SW 1271 (cell line): ENCODE measurements at places on chromosomes 7 and 10.

- DNase-seq = no peak
These were observed 250.9 kb downstream of the PHF14 start for GRCh38 chr7:11224535-11224934.

- DNase-seq = no peak
These were observed 243.6 kb downstream of the KCNMA1 start for GRCh38 chr10:77393821-77394501.

- DNase-seq = no peak
These were observed 24.8 kb upstream of the FIS1 start for GRCh38 chr7:101269664-101270063.

DNA sequence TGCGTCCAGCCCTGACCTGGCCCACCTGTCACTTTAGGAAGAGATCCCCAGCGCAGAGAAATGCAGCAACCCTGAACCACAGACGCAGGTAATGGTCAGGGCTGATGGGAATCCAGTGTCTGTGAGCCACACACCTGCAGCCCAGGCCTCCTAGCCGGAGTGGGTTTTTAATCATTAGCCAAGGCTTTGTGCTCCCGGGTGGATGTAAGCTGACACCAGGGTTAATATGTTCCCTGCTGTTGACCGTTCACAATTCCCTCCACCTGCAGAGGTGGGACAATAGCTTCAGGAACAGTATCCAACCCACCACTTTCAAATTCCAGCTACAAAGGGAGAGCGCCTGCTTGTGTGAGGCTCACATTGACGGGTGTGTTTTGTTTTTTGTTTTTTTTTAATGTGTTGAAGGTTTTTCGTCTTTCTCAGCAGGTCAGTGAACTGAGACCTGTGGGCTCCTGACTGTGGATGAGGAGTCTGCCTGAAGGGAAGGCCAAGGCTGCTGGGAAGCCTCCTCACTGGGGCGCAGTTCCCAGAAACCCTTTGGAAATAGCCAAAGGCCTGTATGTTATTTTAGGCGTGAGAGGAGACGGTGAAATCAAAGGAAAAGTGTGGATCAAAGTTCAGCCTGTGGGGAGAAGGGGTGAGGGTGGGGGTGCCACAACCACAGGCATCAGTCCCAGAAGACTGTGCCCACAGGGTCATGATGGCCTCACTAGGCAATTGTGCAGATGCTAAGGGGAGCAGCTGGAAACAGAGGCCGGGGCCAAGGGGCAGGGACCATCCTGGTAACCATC is 111.1 kb downstream of the TNS3 start:
- DNase-seq = no peak

DNA sequence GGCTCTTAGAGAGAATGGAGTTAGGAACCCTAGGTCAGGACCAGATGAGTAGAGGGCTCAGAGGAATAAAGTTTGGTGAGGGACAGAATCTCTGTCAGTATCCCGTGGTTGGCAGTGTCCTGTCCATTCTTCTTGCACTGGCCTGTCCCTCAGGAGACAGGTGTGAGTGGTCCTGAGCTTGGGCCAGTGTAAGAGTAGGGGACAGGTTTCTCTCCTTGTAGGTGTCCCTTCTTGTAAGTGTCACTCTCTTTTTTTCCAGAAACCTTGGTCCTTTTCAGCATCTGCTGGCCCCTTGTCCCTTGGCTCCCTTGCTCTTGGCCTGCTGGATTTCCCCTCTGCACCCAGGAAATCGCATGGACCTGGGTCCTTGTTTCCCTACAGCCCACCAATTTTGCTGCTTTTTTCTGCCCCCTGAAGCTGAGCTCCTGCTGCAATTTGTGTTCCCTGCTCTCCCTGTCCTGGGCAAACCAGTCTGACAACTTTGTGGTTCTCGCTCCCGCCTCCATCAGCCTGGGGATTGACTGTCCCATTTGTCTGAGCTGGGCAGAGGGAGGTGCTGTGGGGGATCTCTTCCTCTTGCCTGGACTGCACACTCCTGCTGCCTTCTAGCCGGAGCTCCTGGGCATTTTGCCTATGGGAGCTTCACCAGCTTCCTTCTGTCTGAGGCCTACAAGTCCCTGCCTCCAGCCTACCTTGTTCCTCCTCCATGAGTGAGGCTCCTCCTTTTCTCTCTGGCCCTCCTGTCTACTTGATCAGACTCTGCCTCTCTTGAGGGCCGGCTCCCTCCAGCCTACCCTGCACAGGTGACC is 6.5 kb downstream of the TSPAN14 start:
- DNase-seq = no peak

GRCh38 chr7:28685242-28685643 is 272.9 kb downstream of the TRIL start:
- no peak for DNase-seq

DNA sequence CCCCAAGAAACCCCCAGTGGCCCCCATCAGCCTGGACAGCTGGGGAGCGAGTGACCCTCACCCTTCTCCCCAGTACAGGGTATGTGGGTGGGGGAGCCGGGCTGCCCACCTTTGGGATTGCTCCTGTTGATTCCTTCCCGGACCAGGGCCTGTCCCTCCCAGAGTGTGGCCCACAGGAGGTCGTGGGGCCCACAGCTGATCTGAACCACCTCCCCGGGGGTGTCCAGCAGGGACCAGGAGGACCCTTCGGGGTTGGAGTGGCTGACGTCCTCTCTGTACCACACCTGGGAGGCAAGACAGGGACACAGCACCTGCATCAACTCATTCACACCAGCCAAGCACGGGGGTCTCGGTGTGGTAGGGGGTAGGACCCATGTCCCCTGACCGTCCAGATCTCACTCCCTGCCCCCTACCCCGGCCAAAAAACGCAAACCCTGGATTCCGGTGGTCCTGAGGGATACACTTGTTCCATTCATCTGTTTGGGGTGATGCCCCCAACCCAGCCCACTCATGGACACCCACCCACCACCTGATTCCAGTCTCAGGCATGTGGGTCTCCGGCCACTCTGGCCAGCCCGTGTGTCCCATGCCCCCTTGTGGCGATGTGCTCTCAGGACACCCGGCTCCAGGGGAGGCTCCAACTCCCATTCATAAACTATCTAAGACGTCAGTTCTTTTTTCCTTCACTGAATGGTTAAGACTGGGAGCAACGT is 10.9 kb downstream of the TECPR1 start:
- DNase-seq = no peak
